ENCODE measurements at places on chromosomes 6 and 20. TPM values are rescaled to one million over a fixed set of nuclear protein-coding genes. Genes with fewer than 3 reads are reported as not detected.

Gene LTA
- total RNA-seq, result not detected

Gene AIF1
- not detected for total RNA-seq

Gene C6orf58
- not detected for total RNA-seq

Gene HAO1
- not detected for total RNA-seq

Gene GJA1
- total RNA-seq, result 355 TPM

Gene GRM1
- not detected for total RNA-seq

Gene ATP6V1G2
- 2.0 TPM for total RNA-seq

Gene RHAG
- total RNA-seq, result not detected

Gene NR2E1
- not detected for total RNA-seq

Gene PRDM13
- under 0.01 TPM for total RNA-seq

Gene MRS2
- 32.0 TPM for total RNA-seq

Gene CGA
- total RNA-seq, result not detected

Gene SIRPB1
- total RNA-seq, result 0.25 TPM

Gene TOX2
- 1.6 TPM for total RNA-seq

Gene EFCAB8
- total RNA-seq, result not detected

Gene ASCC3
- 96.7 TPM for total RNA-seq

Gene COX4I2
- not detected for total RNA-seq

Gene PTCRA
- not detected for total RNA-seq

Gene BMP5
- not detected for total RNA-seq

Gene SCRT2
- total RNA-seq, result not detected

Gene GPSM3
- 0.87 TPM for total RNA-seq

Gene NEURL2
- 6.1 TPM for total RNA-seq

Gene CDH4
- 8.5 TPM for total RNA-seq

Gene TSBP1
- total RNA-seq, result not detected

Gene RIPPLY2
- 0.87 TPM for total RNA-seq

Gene BPIFB4
- total RNA-seq, result not detected

Gene GPRC6A
- not detected for total RNA-seq

Gene TFAP2D
- total RNA-seq, result not detected

All from uterine smooth muscle cell (primary cell).